ENCODE measurements at places on chromosomes 6 and 20.

- DNase-seq: no peak
Observed at GRCh38 chr6:127519469-127519785, 292 bp upstream of the MTCL3 start.

DNA sequence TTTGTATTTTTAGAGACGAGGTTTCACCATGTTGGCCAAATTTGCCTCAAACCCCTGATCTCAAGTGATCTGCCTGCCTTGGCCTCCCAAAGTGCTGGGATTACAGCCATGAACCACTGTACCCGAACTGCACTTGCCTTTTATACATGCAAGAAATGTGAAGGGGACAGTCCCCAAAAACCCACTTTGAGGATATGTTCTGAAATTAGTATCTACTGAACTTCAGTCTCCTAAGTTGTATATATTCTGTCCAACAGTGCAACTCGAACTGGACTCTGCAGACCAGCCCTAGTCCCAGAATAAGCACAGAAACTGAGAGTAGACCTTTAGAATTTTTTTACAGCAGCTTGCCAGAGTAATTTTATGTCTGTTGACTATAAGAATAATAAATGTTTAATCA is 28.5 kb downstream of the BACH2 start:
- DNase-seq: no peak

GRCh38 chr20:63246490-63247288 is 7.6 kb downstream of the NKAIN4 start:
- DNase-seq: no peak

GRCh38 chr20:53161473-53161872 is 189.3 kb downstream of the TSHZ2 start:
- DNase-seq: no peak

- no peak for DNase-seq
Observed at GRCh38 chr6:23278180-23278532, 708.8 kb downstream of the HDGFL1 start.

DNA sequence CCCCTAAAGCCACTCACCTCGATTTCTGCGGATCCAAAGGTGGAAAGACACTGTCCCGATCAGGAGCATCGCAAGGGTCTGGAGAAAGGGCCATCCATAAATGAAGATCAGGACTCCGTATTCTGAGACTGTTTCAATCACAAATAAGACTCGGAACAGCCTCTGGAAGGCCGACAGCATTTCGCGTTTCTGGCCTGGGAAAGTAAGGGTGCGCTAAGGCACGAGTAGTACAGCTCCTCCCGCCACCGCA is 44.6 kb downstream of the DPPA5 start:
- no peak for DNase-seq

DNA sequence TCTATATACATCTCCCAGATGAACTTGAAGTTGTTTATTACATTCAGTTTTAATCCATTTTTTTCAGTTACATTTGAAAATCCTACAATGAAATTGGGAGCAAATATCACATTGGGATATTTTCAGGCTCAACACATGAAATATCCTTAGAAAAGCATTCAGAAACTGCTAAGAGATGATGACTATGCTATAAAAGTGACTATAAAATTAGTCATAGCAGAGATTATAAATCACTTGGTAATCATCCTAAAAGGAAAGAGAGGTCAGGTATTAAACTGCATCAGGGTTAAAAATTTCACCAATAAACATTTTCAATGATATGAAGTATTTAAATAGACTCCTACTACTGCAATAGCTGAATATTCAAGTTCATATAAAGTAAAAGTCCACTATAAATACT is 987.7 kb downstream of the GRIK2 start:
- DNase-seq: no peak

All from left ventricle myocardium superior (tissue), 1 donor.